Non-pigmented ciliary epithelial cell (primary cell): ENCODE measurements at places on chromosomes 5 and 9.

DNA sequence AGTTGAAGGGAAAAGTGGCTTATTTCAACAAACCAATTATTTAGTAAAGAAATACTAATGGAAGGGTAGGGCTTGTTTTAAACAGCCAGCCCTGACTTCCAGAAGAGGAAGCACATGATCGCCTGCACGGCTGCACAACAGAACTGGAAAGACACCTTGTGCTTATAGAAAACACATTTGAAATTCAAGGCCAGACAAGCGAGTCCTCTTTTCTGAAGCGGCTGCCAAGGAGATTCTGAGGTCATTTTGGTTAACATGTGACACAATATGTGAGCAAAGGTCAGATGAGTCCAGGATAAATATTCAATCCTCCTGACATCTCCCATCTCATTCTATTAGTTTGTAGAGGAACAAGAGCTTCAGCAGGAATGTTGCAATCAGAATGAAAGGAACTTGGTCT lies 461.4 kb upstream of the ST8SIA4 start:
- no peak for DNase-seq

GRCh38 chr9:13705918-13706317 lies 426.4 kb upstream of the MPDZ start:
- no peak for DNase-seq

DNA sequence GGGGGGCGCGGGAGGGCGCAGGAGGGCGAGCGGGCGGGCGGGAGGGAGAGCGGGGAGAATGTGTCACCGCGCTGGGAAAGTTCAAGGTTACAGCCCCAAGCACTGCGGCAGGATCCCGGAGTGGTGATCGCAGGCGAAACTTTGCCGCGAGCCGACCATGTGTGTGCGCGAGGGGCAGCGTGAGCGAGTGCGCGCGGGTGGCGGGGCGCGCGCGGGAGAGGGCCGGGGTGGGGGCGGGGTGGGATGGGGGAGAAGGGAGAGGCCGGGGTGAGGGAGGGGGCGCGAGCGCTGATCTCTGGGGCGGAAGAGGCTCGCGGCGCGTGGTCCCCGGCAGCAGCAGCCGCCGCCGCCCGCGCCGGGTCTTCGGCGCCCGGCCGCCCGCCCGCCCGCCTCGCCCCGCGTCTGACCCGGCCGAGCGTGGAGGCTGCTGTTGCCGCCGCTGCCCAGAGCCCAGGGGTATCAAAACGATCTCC lies at the start of gene NFIB:
Gene NFIB (minus strand): TSS at position 191 of the 473 bp plus-strand sequence. CDS start 630 bp downstream, outside the sequence.
- DNase-seq, result no peak

DNA sequence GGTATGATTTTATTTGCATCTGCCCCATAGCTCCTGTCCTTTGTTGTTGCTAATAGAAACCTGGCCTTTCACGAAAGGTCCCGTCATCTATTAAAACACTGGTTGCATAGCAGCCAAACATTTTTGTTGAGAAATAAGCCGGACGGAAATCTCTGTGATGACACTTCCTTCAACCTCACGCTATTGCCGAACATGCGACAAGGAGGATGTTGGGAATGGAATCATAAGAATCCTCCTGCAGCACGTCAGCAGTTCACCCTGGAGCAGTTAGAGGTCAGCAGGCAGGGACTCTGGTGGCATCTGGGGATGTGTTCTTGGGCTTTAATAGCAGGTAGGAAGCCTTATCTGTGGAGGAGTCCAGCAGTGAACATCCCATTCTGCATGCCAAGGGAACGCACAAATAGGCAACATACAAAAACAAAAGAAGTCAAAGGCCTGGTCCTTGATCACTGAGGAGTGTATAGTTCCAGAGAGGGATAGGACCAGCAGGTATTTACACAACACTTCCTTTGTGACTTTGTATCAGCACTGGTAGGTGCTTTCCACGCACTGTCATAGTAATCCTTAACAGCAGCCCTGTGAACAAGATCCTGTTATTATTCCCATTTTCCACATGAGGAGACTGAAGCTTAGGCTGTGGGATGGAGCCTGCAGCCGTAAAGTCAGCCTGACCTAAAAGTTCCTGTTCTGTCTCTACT lies 33.4 kb downstream of the ARHGAP26 start:
- no peak for DNase-seq

DNA sequence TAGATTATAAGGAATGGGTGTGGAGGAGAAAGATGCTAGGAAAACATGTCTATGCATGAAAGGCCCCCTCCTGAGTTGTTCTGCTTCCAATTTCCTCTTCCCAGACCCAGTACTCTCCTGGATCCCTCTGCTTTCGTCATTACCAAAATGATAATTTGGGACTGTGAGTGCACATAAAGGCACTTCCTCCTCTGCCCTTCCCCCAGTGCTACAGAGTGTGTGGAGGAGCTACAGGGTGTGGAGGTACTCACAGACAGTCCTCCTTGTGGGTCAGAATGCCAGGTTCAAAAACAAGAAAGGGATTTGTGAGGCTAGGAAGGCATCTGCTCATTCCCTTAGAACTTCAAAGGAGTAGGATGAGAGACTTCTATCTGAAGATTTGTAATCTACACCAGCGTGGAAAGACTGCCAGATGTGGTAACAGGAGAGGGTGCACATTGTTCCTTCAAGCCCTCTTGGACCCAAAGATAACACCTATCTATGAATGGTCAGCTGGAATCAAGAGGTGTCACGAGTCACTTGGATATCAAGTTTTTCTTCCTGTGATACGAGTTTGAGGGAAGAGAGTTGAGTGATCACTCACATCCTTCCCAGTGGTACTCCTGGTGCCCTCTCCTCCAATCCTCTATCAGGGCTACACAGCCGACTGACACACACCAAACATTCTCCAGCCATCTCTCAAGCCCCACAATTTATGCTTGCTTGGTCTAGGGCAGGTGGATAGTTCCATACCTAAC lies 201.1 kb downstream of the EPB41L4A start:
- DNase-seq, result no peak

DNA sequence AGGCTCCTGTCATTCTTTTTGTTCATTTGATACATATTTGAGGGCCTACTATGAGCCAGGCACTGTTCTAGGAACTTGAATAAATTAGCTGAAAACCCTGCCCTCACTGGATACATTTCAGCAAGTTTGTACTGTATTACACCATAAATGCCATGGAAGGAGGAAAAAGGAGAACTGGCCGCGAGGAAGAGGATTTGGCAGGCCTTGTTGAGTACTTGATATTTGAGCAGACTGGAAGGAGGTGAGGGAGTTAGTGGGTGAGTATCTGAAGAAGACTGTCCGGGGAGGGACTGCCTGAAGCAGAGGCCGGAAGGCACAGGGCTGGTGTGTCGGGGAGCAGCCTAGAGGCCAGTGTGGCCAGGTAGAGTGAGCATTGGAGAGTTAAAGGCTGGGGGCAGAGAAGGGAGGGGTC lies 4.5 kb downstream of the SNX30 start:
- no peak for DNase-seq

GRCh38 chr5:133400831-133401351 lies 211.4 kb downstream of the FSTL4 start:
- no peak for DNase-seq

GRCh38 chr9:89768650-89769071 lies 163.8 kb downstream of the GADD45G start:
- DNase-seq, result no peak
